Stimulated activated CD4-positive, alpha-beta T cell treated with anti-CD3 and anti-CD28 coated beads, TNF-alpha, amount 100 ng/mL, for 24 hours (primary cell): ENCODE measurements at places on chromosomes 5 and 9.

DNA sequence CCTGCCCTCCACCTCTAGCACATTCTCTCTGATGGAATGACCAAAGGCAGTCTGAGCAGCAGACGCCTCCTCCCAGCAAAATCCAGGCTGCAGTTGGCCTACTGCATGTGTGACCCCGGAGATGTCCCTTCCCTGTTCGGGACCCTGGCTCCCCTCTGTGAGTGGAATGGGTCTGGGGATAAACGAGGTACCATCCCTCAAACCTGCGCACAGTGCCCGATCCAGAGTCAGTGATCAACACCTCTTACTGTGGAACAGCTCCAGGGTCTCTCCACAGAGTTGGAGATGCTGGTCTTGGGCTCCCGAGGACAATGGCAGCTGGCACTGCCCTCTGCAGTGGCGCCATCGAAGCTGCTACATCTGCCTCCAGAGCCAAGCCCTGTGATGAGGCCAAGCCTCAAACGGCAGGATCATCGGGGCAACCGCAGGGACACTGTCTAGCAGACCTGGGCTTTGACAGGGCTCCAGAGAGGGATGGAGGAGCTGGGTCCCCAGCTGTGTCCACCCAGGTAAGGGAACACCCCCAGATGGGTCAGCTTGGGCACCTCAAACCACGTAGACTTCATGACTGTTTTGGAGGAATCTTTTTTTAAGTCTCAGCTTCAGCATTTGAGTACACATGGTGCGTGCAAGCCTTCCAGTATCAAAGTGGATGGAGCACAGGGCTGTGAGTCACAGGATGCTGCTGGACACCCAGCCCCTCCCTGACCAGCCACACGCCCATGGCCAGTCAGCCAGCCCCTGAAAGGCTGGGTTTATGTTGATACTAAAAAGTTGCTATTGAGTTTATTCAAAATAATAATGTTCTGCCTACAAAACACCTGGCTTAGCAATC is 13.0 kb downstream of the MED10 start:
- no peak for DNase-seq

GRCh38 chr5:138149530-138149929 is 10.3 kb upstream of the NME5 start:
- no peak for DNase-seq

- no peak for DNase-seq
These were observed 63.2 kb upstream of the IQGAP2 start for GRCh38 chr5:76339919-76340318.

DNA sequence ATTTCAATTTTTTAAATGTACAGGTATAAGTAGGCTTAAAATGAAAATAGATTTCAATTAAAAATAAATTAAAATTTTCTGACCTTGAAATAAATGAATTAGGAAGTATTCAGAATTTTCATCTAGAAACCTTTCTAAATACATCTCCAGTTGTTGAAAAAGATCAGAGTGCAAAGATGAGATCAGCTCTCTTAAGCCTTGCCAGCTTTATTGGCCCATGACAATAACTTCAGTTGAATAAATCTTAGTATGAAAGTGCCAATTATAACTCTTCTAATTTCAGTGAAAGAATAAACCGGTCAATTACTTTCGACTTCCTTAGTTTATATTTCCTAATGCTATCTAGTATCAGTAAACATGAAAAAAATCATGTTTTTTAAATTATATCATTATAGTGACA is 117.4 kb downstream of the FBXL17 start:
- no peak for DNase-seq

GRCh38 chr5:60535951-60536350 is 164.0 kb downstream of the DEPDC1B start:
- no peak for DNase-seq

DNA sequence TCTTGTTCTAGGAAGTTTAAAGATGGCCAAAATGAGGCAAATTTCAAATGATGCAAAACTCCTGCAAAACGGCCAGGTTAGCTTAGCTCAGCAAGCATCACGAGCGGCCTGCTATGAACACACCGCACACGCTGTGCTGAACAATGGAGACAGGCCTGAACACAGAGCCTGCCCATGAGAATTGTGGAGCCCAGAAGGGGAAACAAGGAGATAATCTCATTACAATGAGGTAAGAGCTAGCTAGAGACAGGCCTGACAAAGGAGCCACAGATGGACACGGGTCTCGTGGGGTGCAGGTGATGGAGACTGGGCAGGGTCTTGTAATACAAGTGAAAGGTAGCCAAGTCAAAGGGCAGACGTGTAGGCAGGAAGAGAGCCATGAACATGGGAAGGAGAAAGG is 50.2 kb downstream of the PSMB7 start:
- DNase-seq, result no peak

DNA sequence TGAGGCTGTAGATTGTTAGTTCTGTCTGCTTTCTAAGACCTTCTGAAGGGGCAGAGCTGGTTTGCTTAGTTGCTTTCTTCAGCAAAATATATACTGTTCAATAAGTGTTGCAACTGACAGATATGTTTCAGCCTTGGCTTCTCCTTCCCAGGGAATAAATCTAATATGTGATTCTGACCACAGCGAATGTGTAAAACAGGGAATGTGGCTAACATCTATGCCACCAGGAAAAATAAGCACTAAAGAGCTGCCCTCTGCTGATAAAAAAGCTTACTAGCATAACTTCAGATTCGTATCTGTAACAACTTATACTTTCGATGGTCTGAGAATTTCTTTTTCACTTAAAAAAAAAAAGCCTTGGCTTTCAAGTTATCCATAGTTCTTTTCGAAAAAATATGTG is 13.0 kb upstream of the OSMR start:
- DNase-seq, result no peak

GRCh38 chr9:108168236-108168850 is 678.8 kb upstream of the KLF4 start:
- no peak for DNase-seq

GRCh38 chr5:61327760-61328753 is 4.0 kb upstream of the ZSWIM6 start:
- no peak for DNase-seq

- no peak for DNase-seq
These were observed 70.3 kb downstream of the ZSWIM6 start for GRCh38 chr5:61402244-61402823.

GRCh38 chr9:15155323-15155722 is 151.7 kb downstream of the TTC39B start:
- DNase-seq, result no peak

- no peak for DNase-seq
These were observed 3.4 kb upstream of the COL15A1 start for GRCh38 chr9:98940276-98940675.

DNA sequence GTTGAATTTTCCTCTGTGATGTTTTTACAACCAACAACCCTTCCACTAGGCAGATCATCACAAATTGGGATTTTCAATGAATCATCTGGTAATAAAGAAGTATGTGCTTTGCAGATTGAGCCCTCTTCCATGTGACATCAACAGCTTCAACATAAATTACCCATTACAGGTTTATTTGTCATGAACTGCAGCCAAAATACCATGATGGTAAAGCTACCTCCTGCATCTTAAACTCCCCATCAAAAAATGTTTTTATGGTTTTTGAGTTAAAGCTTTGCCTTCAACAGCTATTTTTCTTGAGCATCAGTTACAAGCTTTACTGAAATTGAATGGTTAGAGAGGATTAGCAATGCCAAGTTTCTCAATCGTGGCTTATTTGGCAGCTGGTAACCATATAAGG is 211.4 kb upstream of the TUSC1 start:
- DNase-seq, result no peak

- DNase-seq, result no peak
These were observed 274.0 kb upstream of the DAPK1 start for GRCh38 chr9:87223392-87224246.

- no peak for DNase-seq
These were observed 17.3 kb downstream of the EEIG1 start for GRCh38 chr9:127963359-127964064.

- no peak for DNase-seq
These were observed 40.3 kb downstream of the SNCAIP start for GRCh38 chr5:122352331-122352730.

GRCh38 chr5:311963-312362 is 9.6 kb upstream of the AHRR start:
- no peak for DNase-seq

DNA sequence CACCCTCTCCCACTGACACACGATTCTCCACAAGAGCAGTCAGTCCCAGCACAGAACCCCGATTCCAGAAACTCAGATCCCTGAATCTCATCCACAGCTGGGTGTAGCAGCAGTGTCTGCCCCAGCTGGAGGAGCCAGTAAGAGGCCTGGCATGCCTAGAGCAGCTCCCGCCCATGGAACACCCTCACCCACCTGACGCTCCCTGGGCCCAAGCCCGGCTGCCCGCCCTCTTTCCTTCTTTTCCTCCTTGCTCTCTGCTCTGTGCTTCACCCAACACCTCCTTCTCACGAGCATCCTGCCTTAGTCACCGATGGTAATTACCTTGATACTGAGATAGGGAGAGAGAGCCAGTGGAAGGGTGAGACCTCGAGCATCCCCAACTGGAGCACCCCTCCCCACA is 8.7 kb downstream of the PCDH1 start:
- DNase-seq, result no peak

GRCh38 chr5:80048084-80048780 is 13.1 kb downstream of the THBS4 start:
- no peak for DNase-seq

- no peak for DNase-seq
These were observed 33.5 kb downstream of the ELL2 start for GRCh38 chr5:95927927-95928723.

DNA sequence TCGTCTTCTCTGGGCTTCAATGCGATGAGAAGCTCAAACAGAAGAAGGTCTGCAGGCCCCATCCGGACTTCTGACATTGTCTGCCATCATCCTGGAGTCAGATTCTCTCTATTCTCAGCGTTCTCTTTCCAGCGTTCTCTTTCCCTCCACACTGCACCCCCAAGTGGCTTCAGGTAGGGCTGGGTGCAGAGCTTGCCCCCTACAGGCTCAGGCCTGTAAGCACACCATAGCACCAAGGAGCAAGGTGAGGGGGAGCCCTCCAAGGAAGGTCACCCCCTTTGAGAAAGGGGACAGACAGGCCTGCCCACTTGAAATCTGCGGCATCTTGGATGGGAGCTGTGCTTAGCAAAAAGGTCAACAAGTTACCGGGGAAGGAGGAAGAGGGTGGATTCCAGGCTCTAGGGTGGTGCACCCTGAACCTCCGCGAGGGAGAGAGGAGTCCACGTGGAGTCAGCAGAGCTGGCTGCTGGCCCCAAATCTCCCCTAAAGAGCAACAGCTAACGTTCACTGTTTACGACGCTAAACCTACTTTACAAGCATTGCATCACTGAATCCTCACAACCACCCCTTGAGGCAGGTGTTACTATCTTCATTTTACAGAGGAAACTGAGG is 27.5 kb downstream of the GPX3 start:
- DNase-seq, result peak; percentile 10

DNA sequence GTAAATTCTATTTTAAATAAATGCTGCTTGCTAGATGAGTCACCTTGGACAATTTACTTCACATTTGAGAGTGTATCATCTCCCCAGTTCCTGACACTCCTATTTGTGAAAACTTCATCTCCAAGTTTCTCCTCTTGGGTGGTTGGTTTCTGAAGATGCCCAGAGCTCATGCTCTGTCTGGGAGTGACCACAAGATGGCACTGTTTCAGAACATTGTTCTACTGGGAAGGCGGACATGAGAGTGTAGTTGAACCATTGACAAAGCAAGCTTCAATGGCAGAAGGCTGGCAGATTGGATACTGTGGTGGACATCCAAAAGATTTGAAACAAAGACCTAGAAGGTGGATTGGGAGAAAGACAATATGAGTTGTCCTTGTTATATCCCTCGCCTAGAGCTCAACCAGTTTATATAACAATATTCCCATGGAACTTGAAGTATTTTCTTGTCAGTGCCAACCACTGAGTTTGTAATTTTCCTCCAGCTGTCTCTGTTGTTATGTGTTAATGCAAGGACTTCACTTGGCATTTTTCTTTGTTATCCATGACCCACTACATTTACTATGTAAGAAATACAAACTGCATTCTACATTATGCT is 234.3 kb upstream of the ANKH start:
- DNase-seq, result peak; percentile 22

- no peak for DNase-seq
These were observed 127.4 kb downstream of the PALM2AKAP2 start for GRCh38 chr9:109907400-109907799.

- DNase-seq, result no peak
These were observed 151.5 kb downstream of the SLC12A2 start for GRCh38 chr5:128234928-128235641.

GRCh38 chr5:14153932-14154731 is 11.0 kb downstream of the TRIO start:
- DNase-seq, result no peak

GRCh38 chr5:42591015-42591414 is 165.6 kb upstream of the CCDC152 start:
- no peak for DNase-seq

DNA sequence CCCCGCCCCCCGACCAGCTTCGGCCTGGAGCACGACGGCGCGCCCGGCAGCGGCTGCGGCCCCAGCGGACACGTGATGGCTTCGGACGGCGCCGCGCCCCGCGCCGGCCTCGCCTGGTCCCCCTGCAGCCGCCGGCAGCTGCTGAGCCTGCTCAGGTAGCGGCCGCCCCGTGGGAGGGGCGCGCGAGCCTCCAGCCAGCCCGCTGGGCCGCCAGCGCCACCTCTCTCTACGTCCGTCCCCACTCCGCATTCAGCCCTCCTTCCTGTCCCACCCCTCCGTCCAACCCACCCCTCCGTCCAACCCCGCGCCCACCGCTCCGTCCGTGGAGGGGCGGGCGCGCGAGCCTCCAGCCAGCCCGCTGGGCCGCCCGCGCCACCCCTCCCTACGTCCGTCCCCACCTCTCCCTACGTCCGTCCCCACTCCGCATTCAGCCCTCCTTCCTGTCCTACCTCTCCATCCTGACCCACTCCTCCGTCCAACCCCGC is 6.5 kb downstream of the ADAMTS13 start:
- DNase-seq, result no peak

- DNase-seq, result no peak
These were observed 42.5 kb downstream of the FNIP1 start for GRCh38 chr5:131754363-131754762.

GRCh38 chr5:54528633-54529209 is 11.2 kb downstream of the SNX18 start:
- DNase-seq, result no peak

- DNase-seq, result no peak
These were observed 10.1 kb downstream of the LCN10 start for GRCh38 chr9:136732444-136733178.

DNA sequence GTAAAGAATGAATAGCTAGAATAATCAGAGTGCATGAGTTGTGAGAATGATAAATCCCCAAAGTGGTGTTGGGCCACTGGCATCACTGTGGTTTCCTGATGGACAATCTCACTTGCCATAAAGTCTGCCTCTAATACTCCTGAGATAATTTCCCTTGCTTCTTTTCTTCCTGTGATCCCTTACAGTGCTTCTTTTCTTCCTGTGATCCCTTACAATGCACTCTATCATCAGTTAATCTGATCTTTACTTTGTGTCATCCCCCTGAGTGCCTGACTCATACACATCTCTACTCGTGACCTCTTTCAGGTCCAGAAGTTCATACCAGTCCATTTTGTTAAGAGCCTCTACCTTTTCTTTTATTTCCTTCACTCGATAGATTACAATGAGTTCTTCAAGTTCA is 418.3 kb downstream of the HCN1 start:
- no peak for DNase-seq

- no peak for DNase-seq
These were observed 5.1 kb downstream of the OBP2A start for GRCh38 chr9:135551031-135551430.

GRCh38 chr5:121525706-121526105 is 326.0 kb upstream of the FTMT start:
- DNase-seq, result no peak

- no peak for DNase-seq
These were observed 305.8 kb downstream of the PDE4D start for GRCh38 chr5:59587489-59588337.

- no peak for DNase-seq
These were observed 9.0 kb downstream of the EGFLAM start for GRCh38 chr5:38267372-38267771.
